ENCODE measurements at places on chromosomes 6 and 20.

GRCh38 chr20:22055981-22056380 is 350.5 kb downstream of the PAX1 start:
- no peak for DNase-seq

GRCh38 chr6:145423936-145424335 is 311.4 kb downstream of the EPM2A start:
- DNase-seq, result no peak

- no peak for DNase-seq
Observed at GRCh38 chr20:41367393-41367695, 726 bp upstream of the EMILIN3 start.

GRCh38 chr6:13473768-13474165 is 13.6 kb downstream of the GFOD1 start:
- DNase-seq, result no peak

- no peak for DNase-seq
Observed at GRCh38 chr6:105759946-105760345, 326.2 kb upstream of the PRDM1 start.

DNA sequence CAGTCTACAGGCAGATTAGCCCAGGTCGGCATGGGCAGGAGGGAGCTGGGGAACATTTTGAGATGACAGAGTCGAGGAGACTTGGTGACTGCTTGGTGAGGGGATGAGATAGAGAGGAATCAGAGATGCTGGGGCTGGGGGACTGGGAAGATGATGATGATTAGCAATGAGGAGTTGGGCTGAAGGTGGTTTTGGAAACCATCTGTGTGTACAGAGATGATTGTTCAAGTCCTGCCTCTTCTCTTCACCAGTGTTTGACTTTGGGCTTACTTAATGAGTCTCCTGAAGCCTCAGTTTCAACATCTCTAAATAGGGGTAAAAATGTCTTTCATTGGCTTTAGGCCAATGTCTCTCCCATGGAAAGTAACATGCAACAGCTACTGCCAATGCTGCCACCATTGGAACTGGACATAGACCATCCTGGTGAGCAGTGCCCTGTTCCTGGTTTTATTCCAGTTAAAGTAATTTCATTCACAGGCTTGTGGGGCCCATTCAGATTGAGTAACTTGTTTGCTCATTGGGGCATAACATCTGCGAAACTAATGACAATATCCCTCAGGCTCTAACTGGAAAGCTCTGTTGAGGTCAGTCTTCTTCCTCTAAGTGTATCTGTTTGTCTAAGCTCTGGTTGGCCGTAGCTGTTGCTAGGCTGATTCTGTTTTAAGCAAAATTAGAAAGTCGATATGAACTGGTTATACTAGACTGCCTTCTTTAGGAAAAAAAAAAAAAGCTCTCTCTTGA is 99.1 kb downstream of the ARMC2 start:
- peak; percentile 99 for DNase-seq

GRCh38 chr6:422433-423054 is 31.0 kb downstream of the IRF4 start:
- peak; percentile 88 for DNase-seq

- no peak for DNase-seq
Observed at GRCh38 chr20:8215361-8215781, 83.3 kb downstream of the PLCB1 start.

GRCh38 chr20:33010133-33010504 is 2.6 kb downstream of the BPIFB2 start:
- no peak for DNase-seq

- DNase-seq, result no peak
Observed at GRCh38 chr6:43171707-43172103, 636 bp downstream of the SRF start.

DNA sequence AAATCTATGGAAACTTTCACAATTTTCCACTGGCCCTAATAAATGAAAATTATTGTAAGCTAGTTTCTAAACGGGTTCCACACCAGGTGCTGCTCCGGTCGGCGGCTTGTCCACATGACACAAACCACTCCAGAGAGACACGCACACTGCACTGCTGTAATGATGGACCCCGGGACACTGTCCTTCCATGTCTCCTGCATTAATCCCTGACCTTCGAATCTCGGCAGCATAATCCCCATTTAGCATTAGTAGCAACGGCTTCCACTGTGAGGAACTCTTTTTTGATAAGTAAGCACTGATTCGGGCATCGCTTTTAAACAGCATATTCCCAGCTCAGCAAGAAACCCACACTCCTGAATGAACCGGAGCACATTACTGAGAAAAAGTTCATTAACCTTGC is 43.5 kb downstream of the INSM1 start:
- DNase-seq, result no peak

- peak; percentile 33 for DNase-seq
Observed at GRCh38 chr6:139448051-139448649, 73.7 kb upstream of the CITED2 start.

- DNase-seq, result no peak
Observed at GRCh38 chr6:157486572-157486971, 105.6 kb downstream of the ZDHHC14 start.

DNA sequence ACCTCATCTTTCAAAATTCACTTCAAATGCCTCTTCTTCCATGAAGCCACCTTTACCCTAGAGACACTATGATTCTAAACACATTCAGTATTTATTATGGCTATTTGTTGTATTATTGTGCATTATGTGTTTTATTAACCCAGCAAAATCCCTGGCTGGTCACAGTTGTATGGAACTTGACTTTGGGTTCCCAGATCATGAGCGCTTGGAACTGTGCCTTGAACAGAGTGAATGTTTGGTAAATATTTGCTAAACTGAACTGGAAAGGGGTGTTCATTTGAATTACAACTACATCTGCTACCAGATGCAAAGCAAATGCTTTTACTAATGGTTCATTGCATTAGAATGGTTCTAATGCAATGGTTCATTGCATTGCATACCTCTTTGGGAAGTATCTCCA is 259.8 kb downstream of the PKHD1 start:
- DNase-seq, result no peak

DNA sequence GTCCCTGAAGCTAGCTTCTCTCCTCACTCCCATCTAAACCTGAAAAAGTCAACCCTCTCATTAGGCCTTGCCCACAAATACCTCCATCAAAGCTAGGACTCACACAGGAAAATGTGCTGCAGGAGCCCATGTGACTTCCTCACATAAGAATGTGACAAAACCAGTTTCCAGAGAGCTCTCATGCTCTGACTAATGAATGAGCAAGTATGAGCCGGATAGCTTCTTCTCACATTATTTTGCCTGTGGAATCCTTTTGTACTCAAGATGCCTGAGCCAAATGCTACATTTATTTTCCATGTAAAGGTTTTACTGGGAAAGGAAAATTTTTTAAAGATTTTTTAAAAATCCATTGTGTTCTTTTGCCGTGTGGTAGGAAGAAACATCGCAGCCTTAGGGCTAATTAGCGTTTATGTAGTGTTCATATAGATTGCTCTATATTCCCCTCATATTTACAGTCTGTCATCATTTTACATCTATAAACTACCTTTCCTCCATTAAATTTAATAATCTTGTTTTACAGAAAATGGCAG is 68.6 kb upstream of the CCN6 start:
- DNase-seq, result peak; percentile 65

GRCh38 chr6:5127106-5127687 is 42.1 kb downstream of the PPP1R3G start:
- DNase-seq, result no peak

GRCh38 chr20:35216541-35216940 is 9.9 kb upstream of the MMP24 start:
- DNase-seq, result no peak

GRCh38 chr20:12270863-12271262 is 353.2 kb downstream of the BTBD3 start:
- DNase-seq, result no peak

DNA sequence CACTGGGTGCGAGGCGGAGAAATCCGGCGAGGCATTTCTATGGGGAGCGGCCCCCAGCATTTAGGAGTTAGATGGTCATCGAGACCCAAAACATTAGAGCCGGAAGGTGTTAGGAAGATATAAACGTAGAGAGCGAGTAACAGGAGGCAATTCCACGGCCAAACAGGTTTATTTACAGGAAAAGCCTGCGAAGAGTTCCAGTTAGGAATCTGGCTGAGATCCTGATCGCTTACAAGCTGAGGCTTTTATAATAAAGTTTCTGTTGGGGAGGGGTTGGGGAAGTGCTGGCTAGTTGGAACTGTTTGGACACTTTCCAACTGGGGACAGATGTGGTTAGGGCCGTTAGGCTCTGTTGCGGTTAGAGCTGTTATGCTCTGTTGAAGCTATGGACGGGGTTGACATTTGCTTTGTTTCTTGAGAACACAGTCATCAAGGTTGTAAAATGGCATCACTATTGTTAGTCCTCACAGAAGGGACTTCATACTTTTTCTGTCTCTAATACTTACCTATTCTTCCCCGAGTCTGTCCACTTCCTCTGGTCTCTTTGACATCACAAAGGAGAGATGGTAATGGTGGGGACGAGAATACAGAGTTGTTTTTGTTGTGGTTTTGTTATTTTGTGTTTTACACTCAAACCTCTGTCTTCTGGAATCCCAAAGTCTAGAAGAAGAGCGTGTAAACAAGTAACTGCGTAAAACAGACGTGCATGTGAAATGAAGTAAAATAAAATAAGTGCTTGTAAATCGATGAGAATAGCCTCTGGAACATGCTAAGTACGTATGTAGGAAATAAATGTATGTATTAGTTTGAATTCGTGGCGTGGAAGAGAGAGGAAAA is 554 bp upstream of the ZSCAN31 start:
- DNase-seq, result no peak

- DNase-seq, result no peak
Observed at GRCh38 chr20:4809707-4810106, 88.0 kb downstream of the PRND start.

GRCh38 chr20:49693435-49694171 is 20.1 kb downstream of the B4GALT5 start:
- DNase-seq, result no peak

DNA sequence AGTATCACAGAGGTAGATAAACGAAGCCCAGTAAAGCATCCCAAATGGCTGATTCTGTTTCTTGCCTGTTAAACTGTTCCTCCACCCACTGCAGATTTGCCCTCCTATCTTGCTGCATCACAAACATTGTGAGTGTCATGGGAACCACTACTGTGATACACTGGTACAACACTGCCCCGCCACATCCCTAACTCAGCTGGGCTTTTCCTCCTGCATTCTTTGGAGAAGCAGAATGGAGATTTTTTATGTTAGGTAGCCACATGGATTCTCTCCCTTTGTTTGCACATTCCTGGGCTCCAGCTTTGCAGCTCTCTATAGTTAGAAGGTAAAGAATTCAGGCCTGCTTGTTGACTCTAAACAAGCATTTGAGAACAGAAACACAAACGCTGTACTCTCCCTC is 234.1 kb downstream of the TMEM242 start:
- DNase-seq, result no peak

DNA sequence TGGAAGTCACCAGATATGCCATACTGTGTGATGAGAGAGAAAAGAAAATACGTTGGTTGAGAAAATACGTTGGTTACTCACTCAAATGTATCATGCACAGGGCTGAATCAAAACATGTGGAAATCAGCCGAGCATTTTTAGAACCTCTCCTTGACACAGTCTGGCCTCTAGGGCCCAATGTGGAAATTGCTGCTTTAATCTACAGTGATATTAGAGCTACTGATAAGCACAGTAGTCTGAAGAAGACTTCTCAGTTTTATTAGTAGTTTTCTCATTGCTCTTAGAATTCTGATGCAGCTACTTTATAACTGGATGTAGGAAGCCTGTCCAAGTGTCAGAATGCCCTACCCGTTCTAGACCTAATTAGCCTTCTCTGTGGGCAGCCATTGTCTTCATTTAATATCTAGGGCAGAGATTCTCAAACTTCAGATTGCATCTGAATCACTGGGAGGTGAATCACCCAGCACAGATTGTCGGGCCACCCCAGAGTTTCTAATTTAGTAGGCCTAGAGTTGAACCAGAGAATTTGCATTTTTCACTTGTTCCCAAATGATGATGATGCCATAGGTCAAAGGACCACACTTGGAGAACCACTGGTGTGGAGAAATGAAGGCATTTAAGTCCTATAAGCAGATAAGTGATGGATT is 229.1 kb downstream of the PLCB1 start:
- DNase-seq, result no peak

GRCh38 chr20:44097521-44098255 is 89.3 kb downstream of the JPH2 start:
- DNase-seq, result peak; percentile 32

DNA sequence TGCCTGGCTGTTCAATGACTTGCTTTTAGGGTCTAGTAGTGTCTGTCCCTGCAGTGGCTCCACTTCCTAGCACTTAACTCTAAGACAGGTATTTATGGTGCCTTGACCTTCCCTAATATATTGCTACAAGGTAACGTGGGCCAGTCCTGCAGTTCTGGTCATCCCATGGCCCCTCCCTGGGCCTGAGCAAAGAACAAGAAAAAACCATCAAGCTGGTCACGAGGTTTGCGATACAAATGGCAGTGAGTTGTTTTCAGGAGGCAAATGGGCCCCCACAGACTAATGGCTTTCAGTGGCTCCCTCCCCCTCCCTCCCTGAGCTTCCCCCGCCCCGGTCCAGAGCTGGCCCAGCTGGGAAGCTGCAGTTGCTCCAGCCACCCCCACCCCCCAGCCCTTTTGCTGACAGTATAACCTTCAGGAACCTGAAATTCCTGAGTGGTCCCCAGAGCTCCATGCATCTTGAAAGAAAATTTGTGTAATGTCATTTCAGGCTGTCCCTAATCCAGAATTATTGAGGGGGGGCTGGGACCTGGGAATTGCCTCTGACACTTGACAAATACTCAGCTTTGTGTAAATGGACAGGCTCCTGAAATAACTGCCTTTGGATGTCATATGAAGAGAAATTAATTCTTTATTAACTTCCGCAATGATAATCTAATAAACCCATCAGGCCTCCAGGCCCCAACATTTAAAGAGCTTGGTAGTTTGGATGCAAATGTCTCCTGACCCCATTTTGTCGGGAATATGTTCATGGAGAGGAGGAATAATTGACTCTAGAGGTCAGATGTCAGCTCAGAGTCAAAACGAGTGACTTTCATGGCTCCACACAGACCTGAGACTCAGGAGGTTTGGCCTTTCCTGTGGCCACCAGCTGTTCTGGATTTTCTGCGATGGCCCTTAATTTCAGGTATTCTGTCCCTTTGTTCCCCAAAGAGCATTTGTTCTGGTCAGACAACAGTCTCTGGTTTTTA is 153.2 kb upstream of the TOP1 start:
- DNase-seq, result no peak

- peak; percentile 48 for DNase-seq
Observed at GRCh38 chr6:3247255-3248146, 11.2 kb upstream of the PSMG4 start.

DNA sequence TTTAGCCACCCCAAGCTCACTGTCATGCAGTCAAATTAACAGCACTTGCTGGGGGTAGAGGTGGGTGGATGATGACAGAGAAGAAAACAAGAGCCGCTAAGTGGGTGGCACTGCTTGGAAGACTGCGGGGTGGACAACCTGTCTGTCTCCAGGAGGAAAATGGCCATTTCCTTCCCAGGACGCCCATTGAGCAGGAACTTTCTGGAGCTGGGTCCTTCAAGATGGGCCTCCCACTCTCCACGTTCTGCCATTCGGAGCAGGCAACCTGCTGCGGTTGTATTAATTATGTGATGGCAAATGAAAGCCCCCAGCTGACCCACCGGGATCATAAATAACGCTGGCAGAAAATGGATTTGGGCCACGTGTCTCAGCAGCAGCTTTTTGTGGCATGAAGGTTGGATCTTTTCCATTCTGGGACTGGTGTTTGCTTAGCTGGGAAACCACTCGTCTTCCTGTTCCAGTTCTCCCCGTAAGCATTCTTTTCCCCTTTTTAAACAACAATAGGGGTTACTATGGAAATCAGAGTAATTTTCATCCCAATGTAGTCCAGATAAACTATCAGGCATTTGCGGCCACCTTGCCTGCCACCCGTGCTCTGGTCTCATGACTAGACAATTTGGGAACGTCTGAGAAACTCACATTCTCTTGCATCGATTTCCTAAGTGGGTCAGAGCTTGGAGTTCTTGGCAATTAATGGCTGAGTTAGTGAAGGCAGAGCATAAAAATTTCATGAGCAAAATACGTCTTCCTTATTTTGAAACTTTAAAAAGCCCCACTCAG is 215.5 kb downstream of the ANKRD60 start:
- DNase-seq, result no peak
